Activated CD4-positive, alpha-beta memory T cell treated with anti-CD3 and anti-CD28 coated beads for 36 hours (primary cell): ENCODE measurements at places on chromosomes 7 and 10. TPM values are rescaled to one million over a fixed set of nuclear protein-coding genes. Genes with fewer than 3 reads are reported as not detected.

FGF8 gene
- not detected for total RNA-seq

RASSF4 gene
- 1.1 TPM for total RNA-seq

C10orf53 gene
- not detected for total RNA-seq

OR13A1 gene
- not detected for total RNA-seq

CLDN3 gene
- total RNA-seq: not detected

FAM221A gene
- 9.0 TPM for total RNA-seq

EN2 gene
- not detected for total RNA-seq

DLX5 gene
- total RNA-seq: not detected

TMEM130 gene
- not detected for total RNA-seq

SEMA3A gene
- total RNA-seq: 0.75 TPM

CACNB2 gene
- not detected for total RNA-seq

ATP6V0A4 gene
- total RNA-seq: 1.7 TPM

CUL2 gene
- total RNA-seq: 39.7 TPM

RNF133 gene
- not detected for total RNA-seq

TSPAN33 gene
- 4.1 TPM for total RNA-seq

PTF1A gene
- not detected for total RNA-seq

CCL24 gene
- not detected for total RNA-seq

PLEKHA1 gene
- total RNA-seq: 11.1 TPM

RSPH10B2 gene
- total RNA-seq: 0.24 TPM

NYAP1 gene
- total RNA-seq: 0.17 TPM

TLL2 gene
- total RNA-seq: 0.05 TPM

OR2A12 gene
- total RNA-seq: not detected

OGDHL gene
- total RNA-seq: 0.40 TPM

SND1 gene
- total RNA-seq: 208 TPM

ASAH2 gene
- 3.3 TPM for total RNA-seq

LIPM gene
- not detected for total RNA-seq

FFAR4 gene
- not detected for total RNA-seq

AUTS2 gene
- total RNA-seq: 4.7 TPM

AGAP5 gene
- 7.1 TPM for total RNA-seq

TEX47 gene
- not detected for total RNA-seq

WNT8B gene
- 0.46 TPM for total RNA-seq

SLC26A5 gene
- total RNA-seq: not detected

LRRC27 gene
- total RNA-seq: 2.8 TPM

SCART1 gene
- 6.2 TPM for total RNA-seq

INA gene
- total RNA-seq: 0.14 TPM

ZNF248 gene
- total RNA-seq: 6.1 TPM

ANKRD2 gene
- total RNA-seq: not detected

GDF10 gene
- 0.56 TPM for total RNA-seq

CUBN gene
- total RNA-seq: 0.24 TPM

CHST15 gene
- 0.05 TPM for total RNA-seq

LRIT1 gene
- total RNA-seq: not detected

CDHR3 gene
- total RNA-seq: 0.85 TPM

SCRN1 gene
- total RNA-seq: 1.6 TPM

ZPBP gene
- not detected for total RNA-seq

UTF1 gene
- total RNA-seq: not detected

PKD1L1 gene
- 0.19 TPM for total RNA-seq

GJD4 gene
- total RNA-seq: not detected

CFAP46 gene
- total RNA-seq: not detected

IPMK gene
- 5.6 TPM for total RNA-seq

PLXNA4 gene
- 0.24 TPM for total RNA-seq

CPN1 gene
- not detected for total RNA-seq

FIGNL1 gene
- total RNA-seq: 46.2 TPM

MACC1 gene
- 0.10 TPM for total RNA-seq

ATRNL1 gene
- 0.12 TPM for total RNA-seq

EGFR gene
- not detected for total RNA-seq

GPC2 gene
- total RNA-seq: 4.8 TPM

FAM25C gene
- not detected for total RNA-seq

HNRNPA2B1 gene
- 906 TPM for total RNA-seq
